Fibroblast of villous mesenchyme (primary cell): ENCODE measurements at places on chromosomes 3 and 15.

GRCh38 chr15:25739687-25740121 is 123.4 kb downstream of the ATP10A start:
- DNase-seq = peak; percentile 1

- no peak for DNase-seq
These were observed 96.4 kb upstream of the SNRPA1 start for GRCh38 chr15:101391431-101391830.

- DNase-seq = no peak
These were observed 16.0 kb upstream of the PSMD6 start for GRCh38 chr3:64039332-64039731.

DNA sequence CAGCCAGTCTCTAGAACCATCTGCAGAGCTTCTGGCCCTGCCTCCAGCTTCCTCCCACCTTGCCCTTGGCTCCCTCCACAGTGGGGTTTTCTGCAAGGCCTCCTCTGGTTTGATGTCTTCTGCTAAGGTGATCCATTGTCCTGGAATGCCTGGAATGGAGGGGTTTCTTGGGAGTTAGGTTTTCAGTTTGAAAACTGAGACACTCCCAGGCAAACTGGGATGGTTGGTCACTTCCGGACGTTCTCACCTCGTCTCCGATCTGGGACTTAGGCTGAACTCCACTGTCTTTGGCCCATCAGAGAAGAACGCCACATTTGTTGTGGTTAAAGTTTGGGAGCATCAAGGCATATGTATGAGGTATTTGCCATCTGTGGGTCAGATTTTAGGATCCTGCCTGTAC is 77.4 kb upstream of the KLHL25 start:
- DNase-seq = no peak

- no peak for DNase-seq
These were observed 45.1 kb downstream of the SNAPC5 start for GRCh38 chr15:66452420-66452819.

GRCh38 chr3:8561370-8561769 is 59.7 kb downstream of the LMCD1 start:
- no peak for DNase-seq

- DNase-seq = no peak
These were observed 24.0 kb downstream of the PLA2G4B start for GRCh38 chr15:41862515-41863116.

DNA sequence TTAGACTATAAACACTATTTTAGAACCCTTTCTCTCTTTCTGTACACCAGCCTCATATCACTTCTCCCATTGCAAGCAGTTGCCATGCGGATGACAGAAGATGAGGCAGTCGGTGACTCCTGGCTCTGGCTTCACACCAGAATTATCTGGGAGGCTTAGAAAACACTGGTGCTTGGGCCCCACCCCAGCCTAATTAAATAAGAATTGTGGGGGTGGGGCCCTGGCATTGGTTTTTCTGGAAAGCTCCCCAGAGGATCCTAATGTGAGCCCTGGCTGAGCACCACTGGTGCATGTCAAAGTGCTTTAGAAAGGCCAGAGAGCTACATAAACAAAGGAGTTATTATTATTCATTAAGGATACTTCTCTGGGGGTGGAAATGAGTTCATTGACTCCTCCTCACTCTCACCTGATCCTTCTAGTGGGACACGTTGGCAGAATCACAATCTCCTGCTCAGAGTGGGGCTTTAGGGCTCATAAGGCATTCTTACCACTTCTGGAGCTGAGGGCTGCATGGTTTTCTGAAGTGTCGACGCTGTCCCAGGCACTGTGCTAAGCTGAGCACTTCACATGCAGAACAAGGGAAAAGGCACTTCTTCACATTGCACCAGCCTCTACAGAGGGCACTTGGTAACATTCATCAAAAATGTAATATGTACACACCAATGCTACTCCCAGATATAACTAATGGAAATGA is 188.5 kb upstream of the TLE3 start:
- no peak for DNase-seq

GRCh38 chr3:72174890-72175289 is 389.9 kb upstream of the PROK2 start:
- DNase-seq = no peak

- DNase-seq = peak; percentile 80
These were observed 163.0 kb upstream of the MLF1 start for GRCh38 chr3:158407844-158408517.

- DNase-seq = no peak
These were observed 46.0 kb downstream of the RBM15B start for GRCh38 chr3:51436998-51437639.

GRCh38 chr15:64251121-64251520 is 88.3 kb upstream of the PPIB start:
- no peak for DNase-seq

DNA sequence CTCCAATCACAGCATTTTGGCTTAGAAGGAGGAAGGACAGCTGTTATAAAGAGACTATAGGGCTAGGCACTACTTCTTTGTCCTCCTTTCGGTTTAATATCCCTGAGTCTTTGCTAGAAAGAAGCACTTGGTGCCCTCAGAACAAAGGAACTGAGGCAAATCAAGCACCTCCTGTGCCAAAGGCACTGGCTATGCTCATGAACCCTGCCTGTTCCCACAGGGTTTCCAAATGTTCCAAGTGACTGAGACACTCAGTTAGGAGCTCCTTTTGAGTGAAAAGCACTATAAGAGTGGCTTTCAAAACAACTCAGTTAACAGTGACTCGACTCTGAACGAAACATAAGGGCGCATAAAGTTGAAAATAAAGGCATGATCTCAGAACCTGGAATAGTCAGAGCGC is 25.0 kb downstream of the TBC1D2B start:
- no peak for DNase-seq

DNA sequence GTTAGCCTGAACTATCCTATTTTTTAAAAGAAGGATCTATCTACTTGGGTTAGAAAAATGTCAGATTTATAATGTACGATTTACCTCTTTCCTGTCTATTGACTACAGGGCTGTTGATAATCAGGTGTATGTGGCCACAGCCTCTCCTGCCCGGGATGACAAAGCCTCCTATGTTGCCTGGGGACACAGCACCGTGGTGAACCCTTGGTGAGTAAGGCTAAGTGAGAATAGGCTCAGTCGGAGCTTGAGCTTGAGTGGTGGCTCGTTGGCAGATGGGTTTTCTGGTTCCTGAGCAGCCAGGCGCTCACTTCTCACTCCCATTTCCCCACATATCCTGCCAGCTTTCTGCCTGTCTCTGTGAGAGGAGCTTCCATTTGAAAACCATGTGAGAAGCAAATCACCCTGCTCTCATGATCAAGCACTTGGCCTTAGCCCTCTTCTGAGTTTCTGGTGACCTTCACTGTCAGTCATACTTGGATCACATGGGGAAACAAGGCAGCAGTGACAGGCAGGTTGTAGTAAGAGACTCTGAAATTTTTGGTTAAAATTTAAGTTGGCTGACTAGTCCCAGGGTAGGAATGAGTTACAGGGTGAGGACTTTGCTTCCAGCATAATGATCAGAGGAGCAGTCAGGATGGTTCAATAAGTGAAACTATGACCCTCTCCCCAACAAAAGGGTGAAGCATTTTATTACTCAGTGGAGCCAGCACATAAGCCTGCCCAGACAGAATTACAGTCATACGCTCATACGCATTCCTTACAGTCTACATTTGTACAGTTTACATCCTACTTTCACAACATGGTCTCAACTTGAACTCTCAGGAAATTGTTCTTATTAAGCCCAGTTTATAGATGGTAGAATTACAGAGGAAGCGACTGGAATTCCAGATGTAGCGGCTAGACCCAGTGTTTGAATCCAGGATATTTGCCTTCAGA is 18.0 kb downstream of the NIT2 start:
- peak; percentile 55 for DNase-seq

GRCh38 chr15:22786868-22787698 is 639 bp downstream of the NIPA1 start:
- peak; percentile 36 for DNase-seq

- peak; percentile 80 for DNase-seq
These were observed 4.3 kb upstream of the SUCNR1 start for GRCh38 chr3:151869181-151869580.

DNA sequence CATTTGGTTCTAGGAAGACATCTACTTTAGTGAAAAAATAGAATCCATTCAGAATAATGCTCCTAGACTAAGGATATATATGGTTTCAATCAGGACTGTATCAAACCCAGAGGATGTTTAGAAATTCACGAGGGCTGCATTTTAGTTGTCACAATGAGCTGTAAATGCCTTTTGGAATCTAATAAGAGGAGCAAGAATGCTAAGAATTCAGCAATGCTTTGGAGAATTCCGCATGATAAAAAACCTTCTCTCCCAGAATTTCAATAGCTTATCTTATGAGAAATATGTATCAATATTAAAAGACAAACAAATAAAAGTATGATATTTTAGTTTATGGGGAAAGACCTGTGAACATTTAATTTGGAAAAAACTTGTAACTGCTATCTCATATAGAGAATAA is 885.1 kb downstream of the ZPLD1 start:
- DNase-seq = no peak

DNA sequence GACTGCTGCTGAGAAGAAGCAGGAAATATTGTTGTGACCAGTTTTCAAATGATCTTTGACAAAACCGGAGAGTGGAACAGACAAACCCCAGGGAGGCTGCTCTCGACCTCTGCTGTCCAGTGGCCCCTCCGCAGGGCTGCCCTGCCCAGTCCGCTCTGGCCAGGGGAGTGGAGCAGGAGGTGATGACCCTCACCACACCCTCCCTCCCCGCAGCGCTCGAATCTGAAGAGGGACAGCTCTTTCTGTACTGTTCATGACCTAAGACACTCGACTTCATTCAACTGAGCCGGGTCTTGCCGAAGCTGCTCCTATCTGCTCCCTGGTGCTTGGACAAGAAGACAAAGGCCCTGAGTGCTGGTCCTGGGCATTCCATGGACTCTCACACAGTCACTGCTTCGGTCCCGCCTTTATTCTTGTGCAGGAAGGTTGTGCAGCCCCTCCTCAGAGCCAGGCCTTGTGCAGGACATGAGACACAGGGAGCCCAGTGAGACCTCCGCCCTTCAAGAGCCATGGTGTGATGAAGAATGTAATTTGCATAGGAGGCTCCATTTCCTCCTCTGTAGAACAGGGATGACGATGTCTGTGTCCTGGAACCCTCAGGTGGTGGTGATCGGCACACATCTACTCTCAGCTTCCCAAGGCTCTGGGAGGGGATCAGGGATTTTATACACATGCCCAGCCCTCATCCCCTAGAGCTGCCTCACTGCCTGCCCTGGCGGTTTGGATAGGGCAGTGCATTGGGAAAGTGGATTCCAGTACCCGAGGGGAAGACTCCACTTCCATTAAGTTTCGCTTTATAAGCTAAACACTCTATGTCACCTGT is 97.1 kb upstream of the PRR20G start:
- no peak for DNase-seq

DNA sequence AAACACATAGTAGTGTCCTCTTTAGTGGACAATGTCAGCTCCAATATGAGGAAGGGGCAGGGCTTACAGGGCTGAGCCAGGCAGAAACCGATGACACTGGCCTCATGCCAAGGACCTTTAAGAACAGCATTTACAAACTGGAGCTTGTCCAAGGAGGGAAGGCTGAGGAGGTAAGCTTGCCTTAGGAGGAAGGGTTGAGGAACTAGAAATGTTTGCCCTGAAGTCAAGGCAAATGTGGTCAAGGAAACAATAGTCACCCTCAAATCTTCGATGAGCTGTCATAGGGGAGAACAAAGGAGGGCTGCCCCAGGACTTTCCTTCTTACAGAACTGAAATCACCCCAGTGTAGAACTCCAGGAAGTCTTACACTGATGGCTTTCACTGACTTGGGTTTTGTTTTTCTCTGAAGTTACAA is 136.4 kb downstream of the LIPC start:
- no peak for DNase-seq

GRCh38 chr3:182793663-182794454 is 555 bp downstream of the ATP11B start:
- DNase-seq = peak; percentile 42

DNA sequence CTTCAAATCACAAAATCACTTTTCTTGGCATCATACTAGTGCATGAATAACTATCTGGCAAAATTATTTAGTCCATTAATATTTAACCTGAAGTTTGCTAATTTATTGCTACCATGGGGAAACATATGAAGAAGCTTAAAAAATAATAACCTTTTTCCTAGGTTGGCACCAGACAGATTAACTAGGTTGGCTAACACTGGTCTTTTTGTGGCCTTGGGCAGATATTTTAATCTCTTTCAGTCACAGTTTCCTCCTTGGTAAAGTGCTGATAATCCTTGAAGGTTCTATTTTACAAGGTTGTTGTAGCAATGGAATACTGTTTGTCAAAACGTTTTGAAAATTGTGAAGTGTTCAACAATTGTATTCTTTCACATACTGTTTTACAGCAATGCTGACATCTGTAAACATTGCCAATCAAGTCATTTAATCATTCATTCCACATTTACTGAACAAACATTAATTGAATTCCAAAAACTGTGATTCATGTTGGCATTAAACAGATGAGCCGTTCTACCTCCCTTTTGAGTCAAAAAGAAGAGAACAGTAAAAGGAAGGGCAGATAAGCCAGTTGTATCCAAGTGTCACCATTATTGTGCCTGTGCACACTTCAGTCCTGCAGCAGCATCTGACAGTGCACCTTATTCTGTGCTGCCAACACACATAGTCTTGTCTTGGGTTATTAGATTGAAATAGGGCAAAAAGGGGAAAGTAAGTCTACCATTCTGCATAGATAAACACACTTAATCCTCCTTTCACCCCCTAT is 21.9 kb downstream of the EPHA6 start:
- no peak for DNase-seq

- peak; percentile 90 for DNase-seq
These were observed 539 bp upstream of the LAMB2 start for GRCh38 chr3:49133226-49133951.

DNA sequence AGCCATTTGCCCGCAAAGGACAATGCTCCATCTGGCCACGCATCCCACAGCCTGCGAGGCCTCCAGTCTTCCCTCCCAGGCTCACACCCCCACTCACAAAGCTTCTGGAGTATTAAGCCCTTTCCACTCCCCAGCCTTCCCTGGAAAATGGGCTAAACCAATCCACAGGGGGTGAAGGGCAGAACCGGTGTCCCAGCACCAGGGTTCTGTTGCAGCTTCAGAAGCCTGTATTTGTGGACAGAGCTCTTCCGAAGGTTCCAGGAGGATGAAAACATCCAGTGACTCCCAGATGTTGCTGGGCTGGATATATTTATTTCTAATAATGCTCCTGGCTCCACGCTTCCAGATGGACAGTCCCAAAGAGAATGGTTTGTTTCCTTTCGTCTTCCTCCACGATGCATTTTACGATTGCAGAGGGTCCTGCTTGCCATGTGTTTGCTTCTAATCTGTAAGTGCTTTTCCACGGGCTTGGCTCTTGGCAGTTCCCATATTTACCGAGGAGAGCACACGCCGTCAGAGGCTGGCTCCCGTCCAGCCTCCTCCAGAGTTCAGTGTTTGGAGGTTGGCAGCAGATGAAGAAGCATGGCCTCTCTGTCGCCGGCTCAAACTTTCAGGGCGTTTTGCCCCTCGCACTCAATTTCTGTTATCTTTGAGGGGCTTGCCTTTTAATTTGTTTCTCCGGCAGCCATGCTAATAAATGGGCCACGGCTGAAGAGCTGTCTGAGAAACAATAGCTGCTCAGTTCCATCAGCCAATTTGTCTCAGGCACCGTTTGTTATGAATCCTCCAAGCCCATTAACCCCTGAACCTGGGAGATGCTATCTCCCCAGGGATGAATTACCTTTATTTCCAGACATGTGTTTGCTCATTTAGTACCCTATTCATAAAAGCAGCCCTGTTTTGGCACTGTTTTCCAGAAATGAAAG is 367.9 kb upstream of the PROK2 start:
- peak; percentile 94 for DNase-seq

GRCh38 chr3:107446706-107447105 is 69.5 kb downstream of the CCDC54 start:
- DNase-seq = no peak

GRCh38 chr3:134473868-134474546 is 11.8 kb downstream of the ANAPC13 start:
- DNase-seq = peak; percentile 80

- no peak for DNase-seq
These were observed 24.0 kb upstream of the CSTA start for GRCh38 chr3:122301063-122301462.
